NCI-H1417 treated with DMSO at 0.1 percent for 48 hours (cell line): ENCODE measurements at places on chromosomes 1 and 21.

DNA sequence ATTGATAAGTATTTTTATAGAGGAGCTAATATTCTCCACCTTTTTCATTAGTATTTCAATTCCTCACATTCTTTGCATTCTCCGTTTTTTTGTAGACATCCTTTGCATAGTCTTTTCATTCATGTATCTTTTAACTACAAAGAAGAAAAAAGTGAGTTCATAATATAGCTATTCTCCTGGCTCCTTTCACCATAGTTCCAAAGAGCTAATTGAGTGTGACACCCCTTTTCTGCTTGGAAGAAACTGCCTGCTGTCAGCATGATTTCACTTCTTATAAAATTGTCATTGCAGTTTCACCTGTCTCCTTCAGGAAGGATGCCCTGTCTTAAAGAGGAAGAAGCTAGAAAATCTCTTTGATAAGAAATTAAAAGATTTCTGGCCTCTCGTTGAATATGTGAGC lies 991.1 kb downstream of the KCNT2 start:
- DNase-seq, result no peak

DNA sequence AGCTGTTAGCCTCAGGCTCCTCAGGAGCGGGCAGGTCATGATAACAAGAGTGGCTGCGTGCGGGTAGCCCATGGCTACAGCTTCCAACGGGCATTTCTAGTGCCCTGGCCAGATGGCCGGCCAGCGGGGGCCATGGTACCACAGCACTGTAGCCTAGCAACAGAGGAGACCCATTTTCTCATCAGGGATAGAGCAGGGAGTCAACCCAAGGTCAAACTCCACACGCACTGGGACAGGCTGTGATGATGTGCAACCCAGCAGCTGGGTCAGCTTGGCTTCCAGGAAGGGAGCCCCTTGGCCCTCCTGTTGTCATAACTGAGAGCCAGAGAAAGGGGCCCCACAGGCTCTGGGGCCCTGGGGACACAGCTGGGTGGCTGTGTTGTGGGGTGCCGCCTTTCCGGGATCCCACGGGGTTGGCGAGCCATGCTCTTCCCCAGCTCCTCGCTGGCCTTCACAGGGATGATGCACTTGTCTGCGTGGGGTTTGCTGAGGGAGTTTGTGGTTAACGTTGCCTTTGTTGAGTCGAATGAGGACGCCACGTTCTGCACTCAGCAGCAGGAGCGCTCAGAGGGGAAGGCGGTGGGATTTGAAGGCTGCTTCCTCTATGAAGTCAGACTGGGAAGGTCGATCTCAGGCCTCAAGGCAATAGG lies 46.3 kb downstream of the COL18A1 start:
- no peak for DNase-seq

GRCh38 chr1:241895013-241895412 lies 47.0 kb downstream of the EXO1 start:
- DNase-seq, result no peak

GRCh38 chr1:160542303-160542945 lies 19.4 kb upstream of the SLAMF6 start:
- DNase-seq, result no peak

DNA sequence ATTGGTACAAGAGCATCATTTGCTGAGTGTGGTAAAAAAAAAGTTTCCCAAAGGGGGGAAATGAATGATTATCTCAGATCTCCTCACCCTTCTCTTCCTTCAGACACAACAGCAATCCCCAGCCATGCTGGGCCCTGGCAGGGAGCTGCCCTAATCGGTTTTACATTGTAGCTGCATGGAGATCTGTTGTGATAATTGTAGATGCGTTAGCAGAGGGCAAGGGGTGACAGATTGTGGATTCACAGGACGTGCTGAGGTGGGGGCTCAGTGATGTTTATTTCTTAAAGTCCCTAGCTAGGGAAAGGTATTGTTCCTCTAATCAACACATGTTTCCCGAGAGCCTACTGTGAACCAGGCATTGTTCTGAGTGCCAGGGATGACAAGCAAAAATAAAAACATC lies 304.1 kb downstream of the PBX1 start:
- no peak for DNase-seq

DNA sequence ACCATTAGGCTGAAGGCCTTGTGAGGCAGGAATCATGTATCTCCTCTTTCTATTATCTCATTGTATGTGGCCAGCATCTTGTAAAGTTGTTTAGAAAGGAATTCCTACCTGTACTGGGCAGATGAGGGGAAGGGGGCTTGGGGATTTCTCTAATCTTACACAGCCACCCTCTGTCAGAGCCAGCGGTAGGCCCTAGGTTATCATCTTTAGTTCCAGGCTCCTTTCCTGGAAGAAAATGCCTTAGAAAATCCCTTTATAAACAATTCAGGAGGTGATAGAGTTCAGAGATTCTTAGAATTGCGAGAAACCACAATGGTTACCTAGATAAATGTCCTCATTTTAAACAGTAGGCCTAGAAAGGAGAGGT lies 35.2 kb downstream of the DPT start:
- no peak for DNase-seq

DNA sequence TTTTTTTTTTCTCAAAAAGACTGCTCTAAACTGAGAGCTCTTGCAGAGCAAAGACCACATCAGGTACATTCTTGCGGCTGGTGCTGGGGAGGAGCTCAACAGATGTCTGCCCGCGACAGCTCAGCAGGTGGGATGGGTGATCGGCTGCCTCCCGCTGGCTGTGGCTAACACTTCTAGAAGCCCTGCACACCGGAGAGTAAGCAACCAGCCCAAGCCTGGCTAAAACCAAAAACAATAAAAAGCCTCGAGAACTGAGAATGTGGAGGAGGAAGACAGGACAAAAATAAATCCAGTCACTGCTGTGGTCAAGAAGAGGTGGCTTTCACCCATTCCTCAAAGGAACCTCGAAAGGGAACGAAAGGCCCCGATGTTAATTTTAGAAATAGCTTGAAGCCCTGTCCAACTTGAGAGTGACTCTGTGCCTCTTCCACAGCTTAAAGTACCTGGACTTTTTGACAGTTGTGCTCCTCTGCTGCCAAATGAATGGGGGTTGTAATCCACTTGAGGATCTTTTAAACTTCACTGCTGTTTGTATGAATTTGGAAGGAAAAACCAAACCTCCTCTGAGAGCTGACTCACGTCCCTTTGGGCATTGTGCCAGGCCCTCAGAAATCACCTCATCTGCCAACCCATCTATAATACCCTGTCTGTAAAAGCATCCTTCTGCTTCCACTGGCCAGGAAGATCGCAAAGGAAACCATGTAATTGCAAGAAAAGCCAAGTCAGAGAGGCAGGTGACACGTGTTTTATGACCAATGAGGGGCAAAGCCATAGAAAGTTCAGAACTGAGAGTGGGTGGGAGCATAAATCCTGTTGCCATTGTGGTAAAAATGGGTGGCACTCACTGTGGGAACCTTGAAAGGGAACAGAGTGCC lies 78.6 kb downstream of the KCNN3 start:
- DNase-seq, result no peak

- DNase-seq, result no peak
Observed at GRCh38 chr1:60969971-60970509, 112.3 kb upstream of the NFIA start.

DNA sequence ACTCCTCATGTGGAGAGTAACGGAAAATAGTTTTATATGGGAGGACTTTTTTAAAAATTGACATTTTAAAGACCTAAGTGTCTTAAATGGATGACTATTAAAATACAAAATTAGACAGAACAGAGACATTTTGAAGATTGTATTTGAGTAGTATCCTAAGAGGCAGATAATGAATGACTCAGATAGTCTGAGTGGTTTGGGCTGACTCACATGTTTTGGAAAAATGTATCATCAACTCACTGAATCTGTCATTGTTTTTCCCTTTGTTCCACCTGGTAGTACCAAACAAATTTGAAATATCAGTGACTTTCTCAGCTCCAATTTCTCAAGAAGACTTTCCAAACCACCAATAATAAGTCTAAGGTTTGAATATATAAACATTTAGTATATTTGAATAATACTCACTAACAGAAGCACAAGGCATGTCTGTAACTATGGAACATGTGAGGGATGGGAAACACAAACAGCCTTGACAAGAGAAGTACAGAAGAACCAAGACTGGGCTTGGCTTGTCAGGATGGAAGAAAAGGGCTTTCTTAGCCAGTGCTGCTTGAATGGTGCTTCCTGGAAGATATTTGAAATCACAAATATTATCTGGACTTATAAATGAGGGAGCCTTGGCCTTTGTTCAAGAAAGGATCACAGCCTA lies 90.6 kb downstream of the SGIP1 start:
- no peak for DNase-seq

- no peak for DNase-seq
Observed at GRCh38 chr1:30788580-30789387, 31.2 kb upstream of the LAPTM5 start.

DNA sequence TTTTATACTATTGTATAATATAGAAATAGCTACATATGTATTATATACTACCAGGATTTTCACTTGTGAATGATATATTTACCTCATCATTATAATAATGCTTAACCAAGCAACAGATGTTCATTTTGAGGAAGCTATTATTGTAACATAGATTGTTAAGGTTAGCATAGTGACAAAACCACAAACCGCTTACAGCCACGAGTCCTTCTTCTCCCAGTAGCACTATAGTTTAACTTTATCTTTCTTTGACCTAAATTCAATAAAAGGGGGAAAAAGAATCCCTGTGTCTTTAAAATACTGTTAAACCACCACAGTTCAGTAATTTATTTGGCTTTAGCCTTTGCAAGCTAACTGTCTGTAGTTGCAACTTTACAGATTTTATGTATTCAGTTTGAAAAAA lies 1039.4 kb upstream of the B3GALT2 start:
- DNase-seq, result no peak

- no peak for DNase-seq
Observed at GRCh38 chr1:74586253-74586897, 74.0 kb upstream of the LRRC53 start.

- no peak for DNase-seq
Observed at GRCh38 chr1:164719676-164720439, 160.9 kb downstream of the PBX1 start.

GRCh38 chr1:31715087-31715872 lies 11.5 kb upstream of the COL16A1 start:
- no peak for DNase-seq

DNA sequence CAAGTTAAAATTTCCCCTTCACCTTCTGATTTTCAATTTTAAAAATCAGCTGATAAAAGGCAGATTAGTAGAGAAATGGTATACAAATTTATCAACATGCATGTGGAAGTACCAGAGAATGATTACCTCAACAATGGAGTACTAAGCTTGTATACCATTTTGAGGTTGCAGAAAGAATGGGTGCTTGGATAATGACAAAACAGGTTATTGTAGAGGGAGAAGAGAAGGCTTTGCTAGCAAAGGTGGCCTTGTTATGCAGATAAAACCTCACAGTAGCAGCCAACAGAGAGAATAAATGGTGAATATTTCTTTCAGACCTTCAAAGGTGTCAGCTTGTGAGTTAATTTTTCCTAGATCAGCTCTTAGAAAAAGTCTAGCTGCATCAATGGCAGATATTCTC lies 1174.9 kb upstream of the ADGRL4 start:
- no peak for DNase-seq

- DNase-seq, result no peak
Observed at GRCh38 chr1:84101204-84101603, 42.9 kb upstream of the PRKACB start.

DNA sequence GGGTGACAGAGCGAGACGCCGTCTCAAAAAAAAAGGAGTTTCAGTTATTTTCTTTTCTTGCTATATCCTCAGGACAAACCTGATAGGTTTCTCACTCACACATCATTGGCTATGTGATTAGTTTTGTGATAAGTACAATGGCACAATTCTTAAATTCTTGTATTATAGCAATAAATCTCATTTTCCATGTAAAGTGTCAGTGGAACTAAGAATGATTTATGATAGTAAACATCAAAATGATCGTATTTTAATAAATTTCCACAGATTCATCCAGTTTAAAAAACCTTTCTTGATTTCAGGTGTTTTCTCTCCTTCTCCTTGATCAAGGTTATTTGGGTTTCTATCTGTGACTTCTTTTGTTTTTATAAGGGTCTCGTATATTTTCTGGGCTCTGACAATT lies 3.5 kb downstream of the DNAJC28 start:
- no peak for DNase-seq

DNA sequence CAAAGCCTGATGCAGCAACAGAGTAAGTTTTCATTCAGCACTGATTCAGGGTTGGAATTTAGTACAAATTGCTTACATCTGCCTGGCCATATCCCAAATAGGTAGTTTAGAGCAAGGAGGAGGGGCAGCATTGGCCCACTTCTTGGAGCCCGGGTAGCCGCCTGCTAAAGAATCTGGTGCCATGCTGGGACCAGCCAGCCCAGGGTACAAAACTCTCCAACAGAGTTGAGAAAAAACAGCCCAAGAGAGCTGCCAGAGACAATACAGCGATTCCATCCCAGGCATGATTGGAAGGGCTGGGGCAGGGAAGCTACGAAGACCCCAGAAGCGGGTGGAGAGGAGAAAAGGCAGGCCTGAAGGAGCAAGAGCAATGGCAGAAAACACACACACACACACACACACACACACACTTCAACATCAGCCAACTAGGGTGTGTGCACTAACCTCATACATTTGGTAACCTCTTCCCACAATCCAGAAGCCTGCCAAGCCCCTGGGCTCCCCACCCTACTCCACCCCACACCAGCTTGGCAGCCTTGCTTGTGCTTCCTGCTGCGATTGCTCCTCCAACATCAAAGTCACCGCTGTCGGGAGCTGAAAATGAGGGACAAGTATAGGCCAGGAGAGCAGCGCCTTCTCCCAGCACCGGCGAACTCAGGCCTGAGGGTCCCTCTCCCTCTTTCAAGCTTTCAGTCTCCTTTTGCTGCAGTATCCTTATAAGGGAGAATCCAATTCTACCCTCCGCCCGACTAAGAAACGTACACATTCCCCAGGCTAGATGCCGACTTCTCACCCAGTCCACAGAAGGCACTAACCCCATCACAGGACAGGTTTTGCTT lies 1.2 kb downstream of the PIK3C2B start:
- DNase-seq, result no peak

DNA sequence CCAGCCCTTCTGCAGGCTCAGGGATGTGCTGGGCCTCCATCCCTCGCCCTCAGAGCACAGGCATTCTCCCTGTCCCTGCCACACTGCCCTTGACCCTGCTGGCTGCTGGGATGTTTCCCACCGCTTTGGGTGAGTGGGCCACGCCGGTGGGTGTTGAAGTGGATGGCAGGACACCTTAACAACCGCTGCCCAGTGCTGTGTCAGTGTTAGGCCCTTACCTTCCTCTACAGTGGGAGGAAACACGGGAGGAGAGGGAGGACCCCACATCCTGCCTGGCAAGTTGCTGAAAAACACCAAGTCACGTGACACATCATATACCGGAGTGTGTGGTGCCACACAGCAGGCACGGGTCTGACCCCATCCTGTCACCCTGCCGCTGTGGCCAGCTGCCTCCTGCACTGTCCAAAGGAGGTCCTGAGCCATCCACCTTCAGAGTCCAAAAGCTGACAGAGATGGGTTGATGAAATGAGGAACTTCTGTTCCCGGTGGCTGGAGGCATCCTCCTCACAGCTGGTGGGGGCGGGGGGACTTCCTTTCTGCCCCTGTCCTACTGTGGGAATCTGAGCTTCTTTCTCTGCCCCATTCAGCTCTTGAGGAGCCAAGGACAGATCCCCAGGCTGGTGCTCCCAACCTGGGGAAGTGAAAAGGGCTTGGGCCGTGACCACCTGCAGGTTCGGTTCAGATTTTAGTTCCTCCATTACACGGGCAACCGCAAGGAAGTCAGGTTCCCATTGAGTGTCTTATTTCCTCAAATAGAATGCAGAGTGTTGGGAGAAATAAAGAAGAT lies 3.2 kb upstream of the THEMIS2 start:
- no peak for DNase-seq

GRCh38 chr1:180310095-180310494 lies 80.0 kb downstream of the LHX4 start:
- DNase-seq, result no peak
